Fibroblast of villous mesenchyme (primary cell): ENCODE measurements at places on chromosomes 16 and 17. TPM values are rescaled to one million over a fixed set of nuclear protein-coding genes. Genes with fewer than 3 reads are reported as not detected.

- no peak for DNase-seq
These were observed 3.8 kb downstream of the EIF5A start for GRCh38 chr17:7311110-7311705.

SLC5A2 gene
- under 0.01 TPM in 2 replicates for total RNA-seq

GRCh38 chr17:63960430-63960829, 12.3 kb downstream of the SCN4A start:
- DNase-seq = no peak

- no peak for DNase-seq
These were observed 29.8 kb downstream of the GPATCH8 start for GRCh38 chr17:44473367-44473766.

KCNH4 gene
- under 0.01 TPM in 1 of 2 replicates, not detected in the other for total RNA-seq

DNA sequence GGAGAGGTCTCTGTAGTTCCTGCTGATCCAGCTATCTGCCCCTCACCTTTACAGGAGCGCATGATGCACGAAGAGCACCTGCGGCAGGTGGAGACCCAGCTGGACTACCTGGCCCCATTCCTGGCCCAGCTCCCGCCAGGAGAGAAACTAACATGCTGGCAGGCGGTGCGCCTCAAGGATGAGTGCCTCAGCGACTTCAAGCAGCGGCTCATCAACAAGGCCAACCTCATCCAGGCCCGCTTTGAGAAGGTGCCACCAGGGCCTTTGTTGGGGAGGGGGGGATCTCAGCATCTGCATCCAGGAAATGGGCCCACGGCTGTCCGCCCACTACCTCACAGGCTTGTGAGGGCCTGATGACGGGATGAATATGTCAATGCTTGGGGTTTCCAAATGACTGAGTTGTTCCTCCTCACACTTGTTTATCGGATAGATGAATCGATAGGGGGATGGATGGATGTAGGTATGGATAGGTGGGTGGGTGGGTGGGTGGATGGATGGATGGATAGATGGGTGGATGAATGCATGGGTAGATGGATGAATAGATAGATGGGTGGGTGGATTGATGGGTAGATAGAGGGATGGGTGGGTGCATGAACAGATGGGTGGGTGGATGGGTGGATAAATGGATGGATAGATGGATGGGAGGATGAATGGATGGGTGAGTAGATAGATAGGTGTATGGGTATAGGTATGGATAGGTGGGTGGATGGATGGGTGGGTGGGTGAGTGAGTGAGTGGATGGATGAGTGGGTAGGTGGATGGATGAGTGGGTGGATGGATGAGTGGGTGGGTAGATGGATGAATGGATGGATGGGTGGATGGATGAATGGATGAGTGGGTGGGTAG, 7.0 kb upstream of the KATNB1 start:
- DNase-seq = no peak

MMP2 gene
- total RNA-seq = 448 and 634 TPM in 2 replicates

LGALS9C gene
- not detected in 2 replicates for total RNA-seq

- DNase-seq = peak; percentile 87
These were observed 1.8 kb upstream of the UBTF start for GRCh38 chr17:44221084-44221861.

DNA sequence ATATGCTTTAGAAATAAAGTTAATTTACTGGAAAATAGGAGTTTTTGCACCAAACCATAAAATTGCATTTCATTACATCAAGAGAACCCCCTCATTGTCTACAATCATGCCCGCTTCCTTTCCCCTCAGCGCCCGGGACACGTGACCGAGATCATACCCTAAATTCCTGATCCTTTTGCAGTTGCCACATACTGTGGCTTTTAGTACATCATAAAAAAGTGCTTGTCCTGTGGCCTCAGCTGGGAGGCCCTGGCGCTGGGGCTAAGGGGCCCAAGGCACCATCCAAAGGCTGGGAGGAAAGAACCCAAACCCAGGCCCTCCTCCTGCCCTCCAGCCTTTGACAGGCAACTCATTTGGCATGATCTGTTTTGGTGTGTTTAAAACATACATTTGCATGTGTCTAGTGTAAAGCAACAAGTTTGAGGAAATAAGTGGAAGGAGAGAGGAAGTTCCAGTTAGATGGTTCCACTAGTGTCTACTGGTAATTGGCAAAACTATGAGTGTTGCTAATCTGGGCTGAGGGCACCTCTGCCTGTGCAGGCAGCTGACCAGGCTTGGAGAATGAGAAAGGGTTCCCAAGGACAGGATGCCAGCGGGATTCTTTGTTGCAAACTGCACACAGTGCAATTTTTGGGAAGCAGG, 6.0 kb downstream of the CDK5R1 start:
- DNase-seq = no peak

DNA sequence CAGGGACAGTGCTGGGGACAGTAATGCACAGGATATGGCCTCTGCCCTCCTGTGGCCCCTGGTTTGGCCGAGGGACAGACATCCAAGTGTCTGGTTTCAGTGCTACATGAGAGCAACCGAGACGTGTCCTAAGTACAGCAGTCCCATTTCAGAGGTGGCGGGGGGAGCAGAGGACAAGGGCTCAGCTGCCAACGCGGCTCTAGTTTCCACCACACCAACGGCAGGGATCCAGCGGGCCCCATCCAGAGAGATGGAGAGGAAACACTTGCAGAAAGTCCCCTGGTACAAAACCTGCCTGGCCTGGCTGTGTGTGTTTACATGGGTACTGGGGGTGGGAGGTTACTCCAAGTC, 125.8 kb upstream of the SMURF2 start:
- DNase-seq = no peak

- DNase-seq = peak; percentile 88
These were observed 471.2 kb upstream of the HSBP1 start for GRCh38 chr16:83336603-83337002.

DNA sequence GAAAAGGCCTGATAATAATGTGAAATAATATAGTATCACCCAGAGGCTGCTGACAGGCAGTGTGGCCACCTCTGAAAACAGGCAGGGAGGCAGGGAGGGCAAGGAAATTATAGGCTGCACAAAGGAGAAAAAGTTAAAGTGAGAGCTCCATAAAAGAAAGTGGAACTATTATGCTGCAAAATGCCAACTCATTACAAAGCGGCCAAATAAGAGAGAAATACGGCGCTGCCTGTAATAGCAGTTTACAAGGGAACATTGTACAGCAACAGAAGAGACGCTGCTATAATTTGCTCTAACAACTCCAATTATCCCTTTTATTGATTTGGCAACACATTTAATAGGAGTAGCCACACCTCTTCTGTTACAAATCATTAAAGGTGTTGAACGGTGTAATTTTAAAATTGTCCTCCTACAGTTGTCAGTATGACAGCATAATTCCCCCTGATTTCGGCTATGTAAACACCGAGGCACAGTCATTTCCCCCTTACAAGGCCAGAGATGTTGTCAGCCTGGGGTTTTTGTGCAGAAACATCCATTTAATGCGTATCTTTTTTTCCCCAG, 120.3 kb downstream of the MRM1 start:
- DNase-seq = no peak

SLFN14 gene
- not detected in 2 replicates for total RNA-seq

DNA sequence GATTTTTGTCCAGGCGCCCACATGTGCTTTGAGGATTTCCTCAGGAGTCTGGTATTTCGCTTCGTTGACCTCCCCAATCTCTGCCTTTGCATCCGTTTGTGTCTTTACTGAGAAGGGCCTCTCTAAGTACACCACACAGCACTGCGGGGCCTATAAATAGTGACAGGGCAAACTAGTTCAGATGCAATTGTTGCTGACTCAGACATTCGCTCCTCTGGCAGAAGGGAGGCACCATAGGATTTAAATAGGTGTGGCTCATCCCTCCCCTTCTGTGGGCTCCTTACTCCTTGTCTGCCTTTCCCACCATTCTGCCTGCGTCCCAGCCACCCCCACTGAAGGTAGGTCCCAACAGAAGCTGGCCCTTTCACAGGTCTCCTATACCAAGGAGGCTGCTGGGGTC, 192.3 kb downstream of the SHISA9 start:
- DNase-seq = no peak

- DNase-seq = no peak
These were observed 342.3 kb downstream of the TMEM114 start for GRCh38 chr16:8247993-8248392.

DNA sequence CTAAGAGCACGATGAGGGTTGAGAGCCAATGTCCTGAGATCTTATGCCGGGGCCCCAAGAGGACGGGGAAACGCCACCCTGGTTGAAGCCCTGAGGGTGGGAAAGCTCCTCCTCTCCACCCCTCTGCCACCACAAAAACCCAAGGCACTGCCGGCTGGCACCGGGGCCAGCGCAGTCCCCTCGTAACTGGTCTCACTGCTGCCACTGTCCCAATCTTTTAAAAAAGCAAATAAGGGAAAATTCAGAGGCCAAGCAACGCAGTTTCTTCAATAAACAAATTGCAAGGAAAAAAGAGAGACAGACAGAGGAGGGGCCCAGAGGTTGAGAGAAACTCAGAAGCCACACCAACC, 6.7 kb downstream of the GRIN2C start:
- no peak for DNase-seq

- peak; percentile 31 for DNase-seq
These were observed 5.3 kb downstream of the NEURL4 start for GRCh38 chr17:7323731-7324437.

DNA sequence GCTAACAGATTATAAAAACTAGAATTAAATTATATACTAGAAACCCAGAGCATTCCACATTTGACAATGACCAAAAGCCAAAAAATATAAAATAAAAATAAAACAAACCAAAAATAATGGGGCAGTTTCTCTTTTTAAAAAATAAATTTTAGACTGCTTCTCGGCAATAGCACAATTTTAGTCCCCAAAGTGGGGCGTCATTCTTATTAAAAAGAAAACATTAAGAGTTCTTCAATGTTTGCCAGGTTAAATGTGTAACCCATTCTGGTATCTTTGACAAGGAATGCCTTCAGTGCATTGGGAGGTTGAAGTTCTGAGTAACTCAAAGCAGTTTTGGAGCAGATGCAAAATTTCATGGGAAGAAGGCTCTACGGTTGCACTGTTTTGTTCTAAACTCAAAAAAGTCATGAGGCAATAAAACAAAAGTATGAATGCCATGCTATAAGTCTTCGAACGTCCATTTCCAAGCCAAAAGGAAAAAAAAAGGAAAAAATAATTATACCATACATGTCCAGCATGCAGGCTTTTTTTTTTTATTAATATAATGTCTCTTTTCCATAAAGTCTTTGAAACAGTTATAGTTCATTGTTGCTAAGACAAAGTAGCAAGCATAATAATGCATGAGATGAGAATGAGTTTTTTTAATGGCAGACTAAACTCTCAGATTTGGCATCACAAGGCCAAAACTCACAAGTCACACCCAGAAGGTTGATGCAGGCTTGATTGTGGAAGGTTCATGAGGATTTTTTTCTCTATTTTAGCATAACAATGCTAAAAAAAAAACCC, 3.1 kb downstream of the MAF start:
- no peak for DNase-seq

DNA sequence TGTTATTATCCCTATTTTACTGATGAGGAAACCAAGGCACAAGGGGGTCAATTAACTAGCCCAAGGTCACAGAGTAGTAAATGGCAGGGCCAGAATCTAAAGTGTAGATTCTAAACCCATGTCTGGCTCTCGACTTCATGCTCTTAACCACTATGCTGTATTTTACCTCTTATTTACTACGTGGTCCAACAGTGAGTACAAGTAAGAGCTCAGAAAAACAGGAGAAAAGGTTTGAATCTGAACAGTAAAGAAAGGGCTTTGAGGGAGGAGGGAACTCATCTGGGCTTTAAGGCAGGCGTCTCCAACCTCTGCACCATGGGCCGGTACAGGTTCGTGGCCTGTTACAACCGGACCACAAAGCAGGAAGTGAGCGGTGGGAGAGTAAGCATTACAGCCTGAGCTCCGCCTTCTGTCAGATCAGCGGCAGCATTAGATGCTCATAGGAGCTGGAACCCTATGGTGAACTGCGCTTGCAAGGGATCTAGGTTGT, 62.9 kb downstream of the SMURF2 start:
- DNase-seq = no peak

DNA sequence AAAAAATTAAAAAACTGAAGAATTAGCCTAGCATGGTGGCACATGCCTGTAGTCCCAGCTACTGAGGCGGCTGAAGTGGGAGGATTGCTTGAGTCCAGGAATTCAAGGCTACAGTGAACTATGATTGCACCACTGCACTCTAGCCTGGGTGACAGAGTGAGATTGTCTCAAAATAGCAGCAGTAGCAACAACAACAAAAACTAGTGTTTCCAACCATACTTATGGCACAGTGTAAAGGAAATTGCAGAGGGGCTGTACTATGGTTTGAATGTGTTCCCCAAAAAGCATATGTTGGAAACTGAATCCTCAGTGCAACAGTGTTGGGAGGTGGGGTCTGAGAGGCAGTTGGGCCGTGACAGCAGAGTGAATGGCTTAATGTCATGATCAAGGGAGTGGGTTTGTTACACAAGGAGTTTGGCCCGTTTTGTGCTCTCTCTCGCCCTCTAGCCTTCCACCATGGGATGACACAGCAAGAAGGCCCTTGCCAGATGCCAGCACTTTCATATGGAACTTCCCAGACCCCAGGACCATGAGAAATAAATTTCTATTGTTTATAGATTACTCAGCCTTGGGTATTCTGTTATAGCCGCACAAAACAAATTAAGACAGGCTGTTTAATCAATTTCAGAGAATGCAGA, 70.0 kb downstream of the PGS1 start:
- DNase-seq = no peak

DNA sequence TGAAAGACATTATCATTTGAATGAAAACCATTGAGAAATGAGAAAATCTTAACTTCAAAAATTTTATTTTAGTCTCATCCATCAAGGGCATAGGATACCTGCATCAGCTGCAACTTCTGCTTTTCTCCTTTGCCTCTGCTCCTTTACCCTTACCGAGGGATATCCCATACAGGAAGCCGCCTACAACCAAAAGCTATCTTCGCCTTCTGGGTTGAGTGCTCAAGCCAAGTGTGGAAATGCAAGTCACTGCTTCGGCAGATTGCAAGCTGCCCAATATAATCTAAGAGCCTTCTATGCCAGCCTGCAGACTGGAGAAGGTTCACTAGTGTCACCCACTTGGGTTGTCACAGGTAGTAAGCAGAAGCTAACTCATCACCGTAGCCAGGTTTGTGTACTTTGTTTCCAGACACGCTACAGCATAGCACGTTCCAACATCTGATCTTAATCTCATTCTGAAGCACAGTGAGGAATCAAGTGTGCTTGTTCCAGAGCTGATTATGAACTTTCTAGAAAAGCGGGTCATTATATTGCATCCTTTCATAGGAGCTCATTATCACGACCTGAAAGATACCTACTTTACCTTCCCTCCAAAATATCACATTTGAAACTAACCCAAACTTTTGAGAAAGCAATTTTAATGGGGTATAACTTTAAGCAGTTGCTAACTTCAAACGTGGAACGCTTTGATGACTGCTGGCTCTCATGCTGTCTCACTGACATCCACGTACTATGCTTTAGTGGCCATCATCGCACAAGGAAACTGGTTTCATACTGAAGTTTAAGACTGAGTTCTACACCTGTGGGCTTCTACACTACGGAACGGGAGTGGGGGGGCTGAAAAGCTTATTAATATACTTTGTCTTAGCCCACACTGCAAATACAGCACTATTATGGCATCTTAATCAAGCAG, 8.0 kb upstream of the UNK start:
- no peak for DNase-seq
